ENCODE measurements at places on chromosomes 13 and 19.

GRCh38 chr19:30911491-30911890, 437.7 kb downstream of the TSHZ3 start:
- DNase-seq, result no peak

DNA sequence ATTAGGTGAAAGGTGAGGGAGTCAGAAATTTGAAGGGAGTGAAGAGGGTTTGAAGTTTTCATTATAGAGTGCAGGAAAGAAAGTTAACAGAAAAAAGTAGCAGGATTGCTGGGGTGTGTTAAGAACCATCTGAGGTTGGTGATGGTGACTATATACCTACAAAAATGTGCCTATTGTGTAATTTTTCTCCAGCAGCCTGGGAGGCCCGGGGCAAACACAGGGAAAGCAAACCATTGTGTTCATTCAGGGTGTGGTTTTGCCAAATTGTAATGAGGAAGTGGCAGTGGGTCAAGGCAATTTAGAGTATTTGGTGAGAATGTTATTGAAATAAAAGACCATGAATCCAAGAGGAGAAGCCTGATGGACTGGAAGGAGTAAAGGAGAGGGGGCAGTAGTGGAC, 8.2 kb upstream of the SUCLA2 start:
- no peak for DNase-seq

- DNase-seq, result no peak
Measured at GRCh38 chr13:112105892-112106291, 38.9 kb downstream of the SOX1 start.

- no peak for DNase-seq
Measured at GRCh38 chr13:26048741-26049140, 3.1 kb downstream of the SHISA2 start.

GRCh38 chr19:4600893-4601292, 38.4 kb upstream of the TNFAIP8L1 start:
- no peak for DNase-seq

DNA sequence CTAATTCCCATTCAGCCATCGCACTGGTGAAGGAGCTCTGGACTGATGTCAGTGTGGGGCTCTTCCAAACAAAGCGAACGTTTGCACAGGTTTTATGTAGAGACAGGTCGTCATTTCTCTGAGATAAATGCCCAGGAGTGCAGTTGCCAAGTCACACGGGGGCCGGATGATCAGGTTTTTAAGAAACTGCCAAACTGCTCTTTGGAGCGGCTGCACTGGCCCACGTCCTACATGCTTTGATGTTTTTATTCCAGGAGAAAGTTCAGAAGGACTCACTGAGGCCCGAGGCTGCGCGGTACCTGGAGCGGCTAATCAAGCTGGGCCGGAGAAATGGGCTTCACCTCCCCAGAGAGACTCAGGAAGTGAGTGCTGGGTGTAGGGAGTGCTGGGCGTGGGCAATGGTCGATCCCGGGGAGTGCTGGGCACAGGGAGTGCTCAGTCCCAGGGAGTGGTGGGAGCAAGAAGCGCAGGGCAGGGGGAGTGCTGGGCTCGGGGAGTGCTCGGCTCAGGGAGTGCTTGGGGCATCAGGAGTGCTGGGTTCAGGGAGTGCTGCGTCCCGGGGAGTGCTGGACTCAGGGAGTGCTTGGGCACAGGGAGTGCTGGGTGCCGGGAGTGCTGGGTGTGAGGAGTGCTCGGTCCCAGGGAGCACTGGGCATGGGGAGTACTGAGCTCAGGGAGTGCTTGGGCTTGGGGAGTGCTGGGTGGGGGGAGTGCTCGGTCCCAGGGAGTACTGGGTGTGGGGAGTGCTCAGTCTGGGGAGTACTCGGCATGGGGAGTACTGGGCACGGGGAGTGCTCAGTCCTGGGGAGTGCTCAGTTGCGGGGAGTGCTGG, 10.7 kb downstream of the THOP1 start:
- DNase-seq, result no peak

Measured in hindlimb muscle (tissue), 1 donor.